ENCODE measurements at places on chromosomes 1 and 21.

DNA sequence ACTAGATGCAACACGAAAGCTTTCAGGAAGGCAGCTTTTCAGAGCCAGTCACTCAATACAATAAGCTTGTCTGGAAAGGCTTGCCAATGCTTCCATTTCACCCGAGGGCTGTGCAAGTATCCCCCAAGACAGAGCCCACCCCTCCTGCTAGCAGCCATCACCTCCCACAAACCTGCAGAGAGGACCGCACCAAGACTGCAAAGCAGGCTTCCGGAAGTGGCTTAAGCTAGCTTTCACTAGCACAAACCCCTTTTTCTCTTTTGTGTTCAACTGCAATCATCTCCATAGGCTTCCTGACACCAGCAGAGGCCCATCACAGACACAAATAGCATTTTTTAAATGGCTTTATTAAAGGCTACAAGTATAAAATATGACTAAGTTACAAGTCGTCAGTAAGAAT lies 31.5 kb downstream of the C1orf198 start:
- DNase-seq, result no peak

DNA sequence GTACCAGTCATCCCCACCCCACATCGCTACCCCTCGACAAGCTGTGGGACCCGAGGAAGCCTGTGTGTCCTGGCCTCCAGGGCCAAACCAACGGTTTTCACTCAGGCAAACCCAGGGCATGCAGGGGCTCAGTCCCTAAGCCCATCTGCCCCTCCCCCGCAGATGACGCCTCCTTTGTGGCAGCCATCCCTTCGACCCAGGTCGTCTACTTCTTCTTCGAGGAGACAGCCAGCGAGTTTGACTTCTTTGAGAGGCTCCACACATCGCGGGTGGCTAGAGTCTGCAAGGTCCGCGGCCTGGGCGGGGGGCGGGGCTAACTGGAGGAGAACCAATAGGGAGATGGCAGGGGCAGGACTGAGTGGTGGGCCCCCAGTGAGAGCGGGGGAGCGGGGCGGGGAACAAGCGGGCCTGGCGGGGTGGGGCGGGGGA lies 7.4 kb downstream of the SEMA4A start:
- DNase-seq, result peak; percentile 74

DNA sequence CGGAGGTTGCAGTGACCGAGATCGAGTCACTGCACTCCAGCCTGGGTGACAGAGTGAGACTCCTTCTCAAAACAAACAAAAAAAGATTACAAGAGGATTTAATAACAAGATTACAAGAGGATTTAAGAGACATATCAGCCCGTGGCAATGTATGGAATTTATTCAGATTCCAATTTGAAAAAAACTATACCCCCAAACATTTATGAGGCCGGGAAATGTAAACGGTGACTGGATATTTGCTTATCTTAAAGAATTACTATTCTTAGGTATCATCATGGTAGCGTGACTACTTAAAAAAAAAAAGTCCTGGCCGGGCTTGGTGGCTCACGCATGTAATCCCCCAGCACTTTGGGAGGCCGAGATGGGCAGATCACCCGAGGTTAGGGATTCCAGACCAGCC lies 21.2 kb upstream of the ELK4 start:
- DNase-seq, result no peak

DNA sequence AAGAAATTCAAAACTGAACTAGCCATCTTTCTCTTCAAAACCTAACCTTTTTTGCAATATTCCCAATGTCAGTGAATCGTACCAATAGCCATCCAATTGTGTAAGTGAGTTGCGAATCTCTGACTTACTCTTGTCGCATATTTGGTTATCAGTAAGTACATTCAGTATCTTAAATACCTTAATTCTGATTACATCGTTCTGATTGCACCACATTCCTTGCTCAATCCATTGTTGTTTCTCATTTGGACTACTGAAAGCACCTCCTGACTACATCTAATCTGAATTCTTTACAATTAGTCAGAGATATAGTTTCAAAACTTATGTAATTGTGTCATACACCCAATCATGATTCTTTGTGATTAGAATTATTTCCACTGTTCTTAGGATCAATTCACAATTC lies 16.8 kb upstream of the BRINP3 start:
- no peak for DNase-seq

GRCh38 chr1:201126832-201127754 lies at the start of gene ASCL5:
ASCL5 (minus strand) TSS chr1:201127184; CDS start chr1:201115372, 11,812 bp downstream.
- no peak for DNase-seq

GRCh38 chr1:14369526-14370213 lies 228.8 kb upstream of the KAZN start:
- DNase-seq, result no peak

GRCh38 chr1:25066256-25066655 lies 136.2 kb upstream of the RUNX3 start:
- DNase-seq, result no peak

DNA sequence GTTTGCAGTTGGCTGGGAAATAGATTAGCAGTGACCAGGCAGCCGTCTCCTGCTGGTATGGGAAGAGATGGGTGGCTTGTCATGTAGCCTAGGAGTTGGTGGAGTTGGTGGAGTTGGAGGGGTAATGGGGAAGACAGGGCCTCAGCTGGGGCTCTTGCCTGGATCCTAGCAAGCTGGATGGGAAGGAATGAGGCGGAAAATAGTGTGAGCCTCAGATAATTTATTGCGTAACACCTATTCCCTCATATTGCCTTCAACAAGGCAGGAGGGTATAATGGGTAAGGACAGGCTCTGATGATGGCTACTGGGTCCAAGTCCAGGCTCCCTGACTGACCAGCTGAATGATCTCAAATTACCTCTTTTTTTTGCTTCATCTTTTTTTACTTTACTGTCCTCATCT lies 12.6 kb downstream of the MAP7D1 start:
- DNase-seq, result no peak

DNA sequence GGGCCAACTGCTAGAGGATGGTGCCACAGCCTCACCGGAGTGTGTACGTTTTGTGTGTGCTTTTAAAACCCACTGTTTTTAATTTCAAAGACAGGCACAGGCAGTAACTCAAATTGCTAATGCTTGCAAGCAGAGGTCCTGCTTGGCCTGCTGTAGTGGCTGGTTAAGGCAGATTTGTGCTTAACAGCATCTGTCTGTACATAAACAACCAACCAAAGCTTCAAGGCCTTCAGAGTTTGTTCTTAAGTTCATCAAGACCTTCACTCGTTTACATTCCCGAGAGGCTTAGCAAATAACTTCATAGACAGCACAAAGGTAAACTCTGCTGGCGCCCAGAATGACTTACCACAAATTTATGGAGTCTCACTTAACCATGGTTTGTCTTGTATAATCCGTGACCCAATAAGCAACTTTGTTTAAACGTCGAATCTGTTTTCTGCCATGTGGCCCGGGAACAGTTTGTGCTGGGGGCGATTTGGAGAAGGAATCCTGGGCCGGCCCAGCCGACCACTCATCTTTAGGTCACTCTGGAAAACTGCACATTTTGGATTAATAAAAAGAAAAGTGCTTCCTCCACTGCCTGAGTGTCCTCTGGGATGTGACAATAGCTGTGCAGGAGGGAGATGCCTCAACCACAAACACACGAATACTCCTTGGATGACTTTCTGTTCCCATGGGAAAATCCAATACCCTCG lies 58.1 kb downstream of the CAPZB start:
- DNase-seq, result no peak

DNA sequence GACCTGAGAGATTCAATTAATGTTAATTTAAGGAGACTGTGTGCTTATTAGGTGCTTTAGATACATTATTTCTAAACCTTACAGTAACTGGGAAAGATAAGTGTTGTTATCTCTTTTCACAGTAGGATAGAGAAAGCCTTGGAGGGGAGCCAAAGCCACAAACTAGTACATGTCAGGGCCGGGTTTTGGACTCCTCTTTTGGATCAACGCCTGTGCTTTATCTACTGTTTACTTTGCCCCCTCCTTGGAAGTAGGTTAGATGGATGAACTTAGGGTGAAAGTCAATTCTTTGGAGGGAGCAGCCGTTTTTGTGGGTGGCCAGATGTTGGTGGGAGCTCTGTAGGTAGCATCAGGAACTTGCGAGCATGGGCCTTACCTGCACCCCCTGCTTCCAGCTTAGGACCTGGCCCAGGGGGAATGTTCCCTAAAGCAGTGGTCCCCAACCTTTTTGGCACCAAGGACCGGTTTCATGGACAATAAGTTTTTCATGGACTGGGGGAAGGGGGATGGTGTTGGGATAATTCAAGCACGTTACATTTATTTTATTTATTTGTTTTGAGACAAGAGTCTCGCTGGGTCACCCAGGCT lies 1.7 kb downstream of the HHAT start:
- DNase-seq, result no peak

DNA sequence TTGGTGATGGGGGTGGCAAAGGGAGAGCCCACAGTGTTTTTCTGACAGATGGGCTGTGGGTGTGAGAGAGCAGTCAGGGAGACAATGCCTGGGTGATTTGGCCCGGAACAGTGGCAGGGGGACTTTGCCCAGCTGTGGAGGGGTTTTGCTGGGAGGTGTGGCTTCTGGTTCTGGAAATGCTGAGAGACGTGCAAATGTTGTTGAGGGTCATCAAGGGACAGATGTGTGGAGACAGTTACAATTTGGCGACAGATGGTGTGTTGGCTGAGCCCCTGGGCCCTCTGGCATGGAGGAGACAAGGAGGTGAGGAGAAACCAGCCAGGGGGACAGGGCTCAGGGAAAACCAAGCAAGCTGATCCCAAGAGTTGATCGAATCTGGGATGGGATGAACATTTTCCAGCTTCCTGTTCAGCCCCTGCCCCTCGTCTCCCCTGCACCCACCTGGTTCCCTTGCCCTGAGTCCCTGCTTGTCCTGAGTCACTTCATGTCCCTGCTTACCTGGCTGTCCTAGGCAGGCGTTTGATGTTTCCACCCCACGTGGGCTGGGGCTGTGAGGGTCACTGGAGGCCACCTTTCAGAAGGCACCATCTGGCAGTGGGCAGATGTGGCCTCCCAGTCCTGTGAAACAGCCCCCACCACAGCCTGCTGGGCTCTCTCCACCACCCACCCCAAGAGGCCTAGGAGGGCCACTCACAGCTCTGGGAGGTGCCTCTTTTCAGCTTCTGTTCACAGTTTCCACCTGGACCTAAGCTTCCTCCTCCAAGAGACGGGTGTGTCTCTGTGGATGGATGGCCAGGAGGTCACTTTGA lies 15.8 kb upstream of the ZNF678 start:
- no peak for DNase-seq

DNA sequence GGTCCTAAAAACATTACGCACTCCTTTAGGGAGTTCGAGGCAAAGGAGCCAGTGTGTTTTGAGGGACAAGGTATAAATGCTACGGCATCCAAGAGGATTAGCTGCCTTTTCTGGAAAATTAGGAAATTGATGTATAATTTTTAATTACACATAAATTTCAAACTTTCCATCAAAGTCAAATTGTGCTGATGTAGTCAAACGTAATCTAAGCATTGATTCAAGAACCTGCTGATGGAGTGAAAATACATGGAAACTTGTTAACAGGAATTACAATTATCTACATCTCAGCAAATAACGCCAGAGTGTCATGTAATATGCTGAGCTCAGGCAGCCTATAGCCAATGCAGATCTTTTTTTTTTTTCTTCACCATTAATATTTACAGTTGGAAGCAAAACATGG lies 194.5 kb downstream of the CRB1 start:
- no peak for DNase-seq
